HFFc6 (cell line): ENCODE measurements at places on chromosomes 3 and 15. TPM values are rescaled to one million over a fixed set of nuclear protein-coding genes. Genes with fewer than 3 reads are reported as not detected.

Gene SI
- total RNA-seq, result not detected in 2 replicates

Gene MNS1
- 1.0 to 2.1 TPM (median 1.8 TPM) in 3 replicates for total RNA-seq

Gene MAGI1
- total RNA-seq, result 21.1 to 29.6 TPM (median 22.7 TPM) in 3 replicates

Gene RLBP1
- not detected in 3 replicates for total RNA-seq

Gene NLGN1
- total RNA-seq, result 9.8 to 15.2 TPM (median 10.0 TPM) in 3 replicates

Gene CCR9
- total RNA-seq, result not detected in 3 replicates

Gene SERPINI2
- total RNA-seq, result not detected in 3 replicates

Gene ACKR4
- total RNA-seq, result 0.68 and 7.1 TPM in 2 replicates

Gene AMIGO3
- 0.69 TPM in 1 of 3 replicates, not detected in the others for total RNA-seq

DNA sequence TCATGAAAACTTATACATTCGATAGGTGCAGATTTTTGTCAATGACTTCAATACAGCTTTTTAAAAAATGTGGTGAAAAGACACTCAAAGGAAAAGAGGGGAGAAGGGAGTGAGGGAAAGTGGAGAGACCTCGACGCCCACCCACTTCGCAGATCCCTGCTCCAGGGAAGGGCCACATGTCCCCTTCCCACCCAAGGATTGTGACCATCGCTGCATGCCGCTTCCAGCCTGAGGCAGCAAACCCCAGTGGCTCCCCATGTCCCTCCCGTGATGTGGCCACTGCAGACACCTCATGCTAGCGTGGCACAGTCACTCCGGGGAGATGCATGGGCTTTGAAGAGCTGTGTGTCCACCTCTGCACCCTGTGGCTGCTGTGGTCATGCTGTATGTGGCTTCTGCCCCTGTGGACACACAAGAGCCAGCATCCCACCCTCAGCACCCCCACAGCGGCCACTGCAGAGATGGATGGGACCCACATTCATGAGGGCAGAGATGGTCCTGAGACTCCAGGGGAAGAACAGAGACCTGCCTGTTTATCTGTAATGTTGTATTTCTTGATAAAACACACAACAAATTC, 230.2 kb downstream of the OCA2 start:
- H3K4me3 ChIP-seq, result no peak overlapping the region
- H3K36me3 ChIP-seq, result peaks cover 8% of the 10 kb centered on the region
- H3K27me3 ChIP-seq, result peaks cover 3% of the 10 kb centered on the region
- no peak overlapping the region for H3K27ac ChIP-seq
- DNase-seq, result no peak

GRCh38 chr3:9388142-9388541, 9.3 kb upstream of the SETD5 start:
- no peak overlapping the region for H3K27ac ChIP-seq
- peaks cover 46% of the 10 kb centered on the region for H3K36me3 ChIP-seq

GRCh38 chr3:159882790-159883779, 105.5 kb upstream of the IL12A start:
- peak overlapping the region; percentile 51 for H3K4me3 ChIP-seq
- H3K4me1 ChIP-seq, result peaks cover 77% of the 10 kb centered on the region
- H3K36me3 ChIP-seq, result peaks cover 30% of the 10 kb centered on the region
- peak; percentile 76 for DNase-seq
- peaks cover 2% of the 10 kb centered on the region for H3K27me3 ChIP-seq
- H3K27ac ChIP-seq, result peak overlapping the region; percentile 82

DNA sequence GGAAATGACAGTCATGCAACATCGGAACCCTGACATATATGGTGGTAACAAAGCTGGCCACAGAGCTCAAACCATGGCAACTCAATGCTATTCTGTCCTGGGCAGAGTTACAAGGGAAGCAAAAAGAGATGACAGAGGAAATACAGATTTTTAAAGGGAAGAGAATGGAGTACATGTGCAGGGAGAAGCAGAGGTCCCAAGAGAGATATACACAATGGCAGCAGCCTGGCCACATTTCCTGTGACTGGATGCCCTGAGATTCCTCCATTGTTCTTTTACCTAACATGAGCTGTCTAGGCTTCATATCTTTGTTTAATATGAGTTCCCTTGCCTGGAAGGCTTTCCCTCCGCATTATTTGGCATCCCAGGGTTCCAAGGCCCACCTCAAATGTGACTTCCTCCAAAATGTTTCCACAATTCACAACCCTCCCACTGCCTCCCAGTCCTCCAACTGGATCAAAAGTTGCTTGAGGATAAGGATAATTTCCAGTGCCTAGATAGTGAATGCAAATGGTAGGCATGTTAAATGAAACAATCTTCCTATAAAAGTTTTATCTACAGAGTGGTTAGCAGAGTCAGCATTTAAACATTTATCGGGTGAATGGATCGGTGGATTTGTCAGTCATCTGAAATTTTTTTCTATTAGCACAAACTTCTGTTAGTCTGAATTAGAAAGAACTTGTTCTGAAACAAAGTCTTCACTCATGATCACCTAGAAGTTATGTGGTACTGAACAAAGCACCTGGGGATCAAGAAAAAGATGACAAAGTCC, 86.2 kb downstream of the DHX30 start:
- peaks cover 9% of the 10 kb centered on the region for H3K27me3 ChIP-seq
- H3K4me3 ChIP-seq, result no peak overlapping the region
- H3K36me3 ChIP-seq, result peaks cover 54% of the 10 kb centered on the region
- DNase-seq, result no peak

DNA sequence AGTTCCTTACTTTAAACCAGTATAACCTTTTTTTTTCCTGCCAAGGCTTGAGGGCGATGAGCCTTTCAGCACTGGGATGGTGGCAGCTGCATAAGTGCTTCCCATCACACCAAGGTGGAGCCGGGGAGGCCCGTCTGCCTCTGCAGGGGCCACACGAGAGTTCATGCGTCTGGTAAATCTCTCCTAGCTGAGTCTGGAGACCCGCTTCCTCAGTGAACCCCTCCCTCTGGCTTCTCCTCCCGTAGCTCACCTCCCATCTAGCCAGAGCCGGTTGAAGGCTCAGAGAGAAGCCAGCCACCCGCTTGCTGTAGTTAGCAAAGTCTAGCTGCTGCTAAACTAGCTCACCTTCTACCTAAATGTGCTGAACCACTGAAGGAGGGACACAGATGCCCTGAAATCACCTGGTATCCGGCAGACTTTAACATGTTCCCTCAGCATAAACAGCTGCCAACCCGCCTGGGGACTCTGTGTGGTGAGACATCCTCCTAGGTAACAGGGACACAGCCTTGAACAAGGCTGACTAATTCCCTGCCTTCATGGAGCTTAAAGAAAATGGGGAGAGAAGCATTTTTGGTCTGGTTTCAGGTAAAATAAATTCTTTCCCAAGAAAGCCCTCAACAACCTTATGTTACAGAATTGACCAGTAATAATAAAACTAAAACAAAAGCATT, 42.9 kb downstream of the RLBP1 start:
- no peaks in the 10 kb centered on the region for H3K36me3 ChIP-seq
- peak overlapping the region; percentile 59 for H3K27ac ChIP-seq
- DNase-seq, result no peak
- H3K27me3 ChIP-seq, result no peaks in the 10 kb centered on the region
- H3K4me1 ChIP-seq, result peaks cover 28% of the 10 kb centered on the region

GRCh38 chr3:100173961-100174360, 59.7 kb upstream of the FILIP1L start:
- H3K27me3 ChIP-seq, result no peaks in the 10 kb centered on the region
- H3K4me3 ChIP-seq, result no peak overlapping the region
- peaks cover 9% of the 10 kb centered on the region for H3K36me3 ChIP-seq
- peaks cover 10% of the 10 kb centered on the region for H3K4me1 ChIP-seq
- no peak overlapping the region for H3K27ac ChIP-seq

DNA sequence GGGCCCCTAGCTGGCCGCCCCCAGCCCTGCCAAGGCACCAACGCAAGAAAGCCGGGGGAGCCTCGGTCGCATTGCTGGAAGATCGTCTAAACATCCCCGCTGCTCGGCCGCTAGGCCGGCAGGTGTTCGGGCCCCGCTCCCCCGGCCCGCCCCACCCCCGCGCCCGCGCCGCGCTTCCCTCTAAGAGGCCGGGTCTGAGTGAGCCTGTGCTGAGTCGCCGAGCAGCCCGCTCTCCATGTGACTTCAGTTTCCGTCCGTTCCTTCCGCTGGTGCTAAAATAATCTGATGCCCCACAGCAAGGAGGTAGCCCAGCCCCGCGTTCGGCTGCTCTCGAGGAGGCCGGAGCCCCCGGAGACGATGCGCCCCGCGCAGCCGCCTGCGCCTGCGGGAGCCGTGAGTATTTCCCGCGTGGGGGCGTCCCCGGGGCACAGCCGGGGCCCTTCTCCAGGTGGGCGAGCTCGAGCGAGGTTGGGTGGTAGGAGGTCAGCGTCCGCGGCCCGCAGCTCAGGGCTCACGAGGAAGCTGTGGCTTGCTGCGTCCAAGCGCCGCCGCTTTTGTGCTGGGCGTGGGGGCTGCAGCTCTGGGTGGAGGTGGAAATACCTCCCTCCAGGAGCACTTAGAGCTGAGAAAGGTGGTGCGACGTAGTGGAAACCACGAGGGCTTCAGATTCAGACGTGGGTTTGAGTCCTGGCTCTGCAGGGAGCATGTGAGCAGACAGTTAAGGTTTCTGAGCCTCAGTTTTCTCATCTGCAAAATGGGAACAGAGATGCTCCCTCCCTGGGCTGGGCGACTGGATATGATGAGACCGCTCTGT, at the start of gene NRROS:
Gene NRROS (plus strand): TSS at position 212 of the 814 bp plus-strand sequence. CDS start 14,846 bp downstream, outside the sequence.
- H3K36me3 ChIP-seq, result no peaks in the 10 kb centered on the region
- H3K4me1 ChIP-seq, result peaks cover 14% of the 10 kb centered on the region
- DNase-seq, result no peak
- H3K27me3 ChIP-seq, result peaks cover 32% of the 10 kb centered on the region
- H3K27ac ChIP-seq, result no peak within 1 kb of the TSS

GRCh38 chr3:72488738-72489035, 359.6 kb downstream of the SHQ1 start:
- H3K27ac ChIP-seq, result peak overlapping the region; percentile 41
- DNase-seq, result peak; percentile 56
- peaks cover 5% of the 10 kb centered on the region; the same call in 1 of the 2 replicates for H3K27me3 ChIP-seq
- H3K4me3 ChIP-seq, result no peak overlapping the region; the same call in 1 of the 2 replicates

DNA sequence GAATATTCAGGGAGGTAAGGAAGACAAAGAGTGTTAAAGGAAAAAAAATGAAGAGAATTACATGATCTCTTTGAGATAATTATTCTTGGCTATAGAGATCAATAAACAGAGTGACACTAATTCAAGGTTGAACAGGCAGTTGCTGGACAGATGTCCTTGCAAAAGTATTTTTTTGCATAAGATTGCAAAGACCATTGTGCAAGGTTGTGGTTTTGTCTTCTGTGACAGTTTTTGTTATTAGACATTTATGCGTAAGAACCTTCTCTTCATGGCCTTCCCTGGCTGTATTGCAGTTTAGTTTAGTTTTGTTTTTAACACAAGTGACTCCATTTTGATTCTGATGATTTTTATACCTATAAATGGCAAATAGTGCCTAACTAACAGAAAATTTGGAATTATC, 682.8 kb upstream of the ARPP21 start:
- H3K27me3 ChIP-seq, result no peaks in the 10 kb centered on the region; the same call in 1 of the 2 replicates
- no peaks in the 10 kb centered on the region for H3K4me1 ChIP-seq
- no peak overlapping the region for H3K27ac ChIP-seq
- no peak overlapping the region for H3K4me3 ChIP-seq
- DNase-seq, result no peak

DNA sequence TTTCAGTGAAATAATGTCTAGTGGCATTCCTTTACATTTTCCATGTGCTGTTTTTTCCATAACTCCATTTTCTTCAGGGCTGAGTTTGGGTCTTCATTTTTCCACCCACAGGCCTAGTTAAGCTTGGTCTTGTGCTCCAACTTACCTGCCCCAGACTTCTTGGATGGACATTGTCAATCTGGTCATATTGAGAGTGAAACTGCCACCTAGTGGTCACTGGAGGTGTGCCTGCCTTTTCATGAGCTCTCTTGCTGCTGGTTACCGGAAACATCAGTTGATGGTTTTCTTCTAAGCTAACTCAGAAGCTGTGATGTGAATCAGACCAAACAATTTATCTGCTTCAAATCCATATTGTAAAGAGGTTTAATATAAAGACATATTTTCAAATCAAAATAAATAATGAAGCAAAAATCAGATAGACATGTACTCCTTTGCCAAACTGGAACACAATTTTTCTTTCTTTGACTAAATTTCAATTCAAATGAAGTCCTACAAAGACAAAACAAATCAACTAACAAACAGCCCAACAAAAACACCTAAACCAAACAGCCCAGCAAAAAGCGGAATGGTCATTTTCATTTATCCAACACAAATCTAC, 135.1 kb upstream of the RASGRP1 start:
- no peaks in the 10 kb centered on the region for H3K36me3 ChIP-seq
- peaks cover 53% of the 10 kb centered on the region for H3K4me1 ChIP-seq
- no peak overlapping the region for H3K4me3 ChIP-seq
- DNase-seq, result peak; percentile 41
- H3K27me3 ChIP-seq, result no peaks in the 10 kb centered on the region; the same call in 1 of the 2 replicates
- no peak overlapping the region; the same call in 1 of the 2 replicates for H3K27ac ChIP-seq

- no peak overlapping the region for H3K4me3 ChIP-seq
- H3K36me3 ChIP-seq, result no peaks in the 10 kb centered on the region
- no peak overlapping the region for H3K27ac ChIP-seq
- H3K4me1 ChIP-seq, result no peaks in the 10 kb centered on the region
- DNase-seq, result no peak
Measured at GRCh38 chr3:143567823-143568222, 280.4 kb downstream of the SLC9A9 start.

DNA sequence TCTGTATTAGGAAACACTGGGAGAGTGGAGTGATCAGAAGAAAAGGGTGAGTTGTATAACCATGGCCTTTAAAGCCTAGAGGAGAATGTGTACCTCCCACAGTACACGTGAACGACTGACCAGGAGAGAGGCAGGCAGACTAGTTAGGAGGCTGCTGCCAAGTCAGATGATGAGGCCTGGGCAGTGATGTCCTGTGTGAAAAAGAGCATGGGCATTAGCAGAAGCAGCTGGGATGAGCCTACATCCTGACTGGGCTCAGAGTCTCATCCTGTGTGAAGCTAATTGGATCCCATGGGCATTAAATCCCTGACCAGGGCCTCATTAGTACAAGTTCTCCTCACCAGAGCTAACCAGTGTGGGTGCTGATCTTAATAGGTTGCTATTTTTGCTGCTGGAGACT, 89.1 kb upstream of the SLC2A2 start:
- H3K4me1 ChIP-seq, result peaks cover 30% of the 10 kb centered on the region
- H3K4me3 ChIP-seq, result no peak overlapping the region
- H3K27me3 ChIP-seq, result no peaks in the 10 kb centered on the region
- peak overlapping the region; percentile 0; the same call in 1 of the 2 replicates for H3K27ac ChIP-seq

DNA sequence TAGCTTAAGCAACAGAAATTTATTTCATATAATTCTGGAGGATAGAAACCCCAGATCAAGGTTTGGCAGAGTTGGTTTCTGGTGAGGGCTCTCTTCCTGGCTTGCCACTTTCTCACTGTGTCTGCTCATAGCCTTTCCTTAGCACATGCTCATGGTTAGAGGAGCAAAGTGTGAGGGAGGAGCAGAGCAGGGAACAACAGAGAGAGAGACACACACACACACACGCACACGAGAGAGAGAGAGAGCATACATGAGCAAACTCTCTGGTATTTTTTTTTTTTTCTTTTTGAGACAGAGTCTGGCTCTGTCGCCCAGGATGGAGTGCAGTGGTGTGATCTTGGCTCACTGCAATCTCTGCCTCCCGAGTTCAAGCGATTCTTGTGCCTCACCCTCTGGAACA, 36.8 kb upstream of the ZDHHC23 start:
- peaks cover 47% of the 10 kb centered on the region for H3K4me1 ChIP-seq
- no peaks in the 10 kb centered on the region for H3K36me3 ChIP-seq
- H3K27ac ChIP-seq, result no peak overlapping the region
